ENCODE measurements at places on chromosomes 2 and 18. TPM values are rescaled to one million over a fixed set of nuclear protein-coding genes. Genes with fewer than 3 reads are reported as not detected.

- no peak overlapping the region for H3K4me3 ChIP-seq
- H3K4me1 ChIP-seq: peaks cover under 1% of the 10 kb centered on the region
- DNase-seq: no peak
- H3K27me3 ChIP-seq: no peaks in the 10 kb centered on the region
Observed at GRCh38 chr18:12857215-12857905, 26.7 kb downstream of the PTPN2 start.

Gene SERPINB2
- polyA plus RNA-seq: 0.02 TPM

DNA sequence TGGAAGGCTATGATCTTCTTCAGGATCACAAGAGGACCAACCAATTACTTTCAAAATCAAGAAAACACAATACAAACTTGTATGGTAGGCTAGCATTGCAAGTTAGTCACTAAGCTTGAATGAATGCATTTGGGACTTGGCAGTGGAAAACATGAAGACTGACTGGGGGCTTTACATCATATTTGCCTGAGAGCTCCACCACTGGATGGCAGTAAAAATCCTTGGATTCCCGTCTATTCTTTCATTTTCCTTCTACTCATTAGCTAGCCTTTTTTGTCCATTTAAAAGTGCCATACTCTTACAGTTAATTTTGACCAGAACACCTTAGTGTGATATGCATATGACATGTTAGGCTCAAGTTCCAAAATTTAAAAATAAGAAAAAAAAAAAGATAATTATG lies 63.5 kb upstream of the RASGRP3 start:
- H3K27me3 ChIP-seq: no peaks in the 10 kb centered on the region
- no peaks in the 10 kb centered on the region for H3K4me1 ChIP-seq
- no peak for DNase-seq
- no peak overlapping the region for H3K4me3 ChIP-seq
- no peak overlapping the region for H3K27ac ChIP-seq
- no peaks in the 10 kb centered on the region for H3K36me3 ChIP-seq

Gene HMSD
- polyA plus RNA-seq: 0.14 TPM

DNA sequence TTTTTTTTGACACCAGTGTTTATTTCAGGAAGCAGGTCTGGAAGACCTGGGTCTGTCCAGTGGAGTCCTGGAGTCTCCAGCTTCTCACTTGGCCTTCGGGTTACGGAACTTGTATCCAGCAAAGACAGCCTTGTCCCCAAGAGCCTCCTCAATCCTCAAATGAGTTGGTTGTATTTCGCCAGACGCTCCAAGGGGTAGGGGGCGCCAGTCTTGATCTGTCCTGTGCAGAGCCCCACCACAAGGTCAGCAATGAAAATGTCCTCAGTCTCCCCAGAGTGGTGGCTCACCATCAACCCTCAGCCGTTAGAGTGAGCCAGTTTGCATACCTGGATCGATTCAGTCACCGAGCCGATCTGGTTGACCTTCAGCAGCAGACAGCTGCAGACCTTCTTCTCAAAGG lies 21.9 kb downstream of the ASXL2 start:
- peaks cover 6% of the 10 kb centered on the region for H3K4me1 ChIP-seq
- H3K27ac ChIP-seq: no peak overlapping the region
- no peak overlapping the region for H3K4me3 ChIP-seq
- no peak for DNase-seq
- H3K27me3 ChIP-seq: no peaks in the 10 kb centered on the region
- no peaks in the 10 kb centered on the region for H3K36me3 ChIP-seq

- DNase-seq: no peak
- no peak overlapping the region for H3K27ac ChIP-seq
- no peaks in the 10 kb centered on the region for H3K27me3 ChIP-seq
- H3K4me3 ChIP-seq: no peak overlapping the region
- no peaks in the 10 kb centered on the region for H3K4me1 ChIP-seq
Observed at GRCh38 chr2:11214770-11215169, 59.5 kb downstream of the SLC66A3 start.
